ENCODE measurements at places on chromosomes 7 and 10.

DNA sequence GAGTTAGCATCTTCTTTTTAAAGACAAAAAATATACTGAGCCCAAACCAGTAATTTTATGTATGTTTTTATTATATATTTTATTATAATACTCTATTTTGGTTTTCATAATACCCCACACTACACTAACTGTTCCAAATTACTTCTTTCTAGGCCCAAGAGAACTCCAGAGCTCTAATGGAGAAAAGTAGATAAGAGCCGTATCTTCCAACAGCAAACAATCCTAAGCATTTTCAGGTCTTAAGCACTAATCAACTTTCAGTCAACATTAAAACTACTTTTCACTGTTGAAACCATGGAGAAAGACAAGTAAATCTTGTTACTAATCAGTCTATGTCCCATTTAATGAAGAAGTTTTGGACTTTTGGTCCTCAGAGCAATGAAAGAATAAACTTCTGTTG lies 55.1 kb downstream of the JMJD1C start:
- DNase-seq: no peak

DNA sequence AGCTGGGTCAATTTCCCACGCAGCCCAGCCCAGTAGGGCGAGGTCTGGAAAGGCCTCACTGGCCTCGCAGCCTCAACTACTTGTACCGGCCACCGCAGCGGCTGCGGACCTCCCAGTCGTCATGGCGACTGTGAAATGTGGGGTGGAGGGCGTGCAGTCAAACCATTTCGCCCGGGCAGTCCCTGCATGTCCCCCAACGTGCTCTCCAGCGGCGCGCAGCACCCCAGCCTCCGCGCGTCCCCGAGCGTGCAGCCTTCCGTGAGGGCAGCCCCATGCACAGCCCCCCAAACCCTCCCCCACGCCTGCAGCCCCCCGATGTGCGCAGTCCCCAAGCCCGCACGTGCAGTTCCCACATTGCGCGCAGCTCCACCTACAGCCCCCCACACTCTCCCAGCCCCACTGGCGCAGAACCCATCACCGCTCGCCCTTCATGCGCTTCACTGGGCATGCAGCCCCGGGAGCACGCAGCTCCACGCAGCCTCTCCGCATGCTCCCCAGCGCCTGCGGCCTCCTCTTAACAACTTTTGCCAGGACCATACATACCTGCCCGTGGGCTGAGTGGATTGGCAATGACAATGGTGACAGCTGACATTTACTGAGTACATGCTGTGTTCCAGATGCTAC lies 34.5 kb upstream of the SFTPD start:
- DNase-seq: no peak

- no peak for DNase-seq
Measured at GRCh38 chr10:48707472-48707871, 22.8 kb downstream of the WDFY4 start.

- no peak for DNase-seq
Measured at GRCh38 chr10:121369616-121370015, 228.6 kb downstream of the FGFR2 start.

- no peak for DNase-seq
Measured at GRCh38 chr7:12581897-12582296, 11.4 kb downstream of the SCIN start.

GRCh38 chr7:80646083-80646865 lies 7.8 kb downstream of the CD36 start:
- DNase-seq: no peak

DNA sequence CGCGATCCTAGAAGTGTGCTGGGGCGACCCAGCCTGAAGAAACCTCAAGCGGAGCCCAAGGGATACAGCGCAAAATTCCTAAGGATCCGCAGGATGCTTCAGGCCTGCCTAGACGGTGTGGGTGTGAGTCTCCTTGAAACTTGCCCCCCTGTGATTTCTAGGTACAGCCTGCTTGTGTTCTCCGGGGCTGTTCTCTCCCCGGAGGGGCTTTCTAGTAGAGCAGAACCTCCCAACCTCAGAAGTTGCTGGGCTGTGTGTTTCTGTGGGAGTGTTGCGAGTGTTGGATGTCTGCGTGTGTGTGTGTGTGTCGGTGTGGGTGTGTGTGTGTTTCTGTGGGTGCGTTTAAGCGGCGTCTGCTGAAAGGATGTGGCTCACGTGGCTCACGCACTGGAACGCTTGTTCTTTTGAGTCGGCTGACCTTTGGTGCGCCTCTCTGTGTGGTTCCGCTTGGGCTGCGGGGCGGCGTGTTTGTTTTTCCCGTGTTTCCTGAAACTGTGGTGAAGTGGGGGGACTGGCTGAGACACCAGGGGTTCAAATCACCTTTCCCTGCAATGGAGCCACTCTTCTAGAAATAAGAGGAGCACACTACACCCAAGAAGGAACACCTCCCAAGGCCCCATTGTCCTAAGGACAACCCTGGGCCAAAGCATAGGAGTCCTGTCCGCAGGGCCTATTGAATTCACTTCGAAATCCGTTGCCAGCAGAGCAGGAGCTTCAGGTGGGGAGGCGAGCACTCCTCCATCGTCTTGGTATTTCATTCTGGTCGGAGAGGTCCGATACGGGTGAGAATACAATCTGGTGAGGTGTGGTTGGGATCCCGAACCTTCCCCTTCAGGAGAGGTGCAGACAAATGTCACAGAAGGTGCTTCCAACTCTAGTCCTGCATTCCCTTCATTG lies 25.1 kb upstream of the ZNF273 start:
- no peak for DNase-seq

- DNase-seq: no peak
Measured at GRCh38 chr7:77808517-77808916, 9.9 kb downstream of the PHTF2 start.

DNA sequence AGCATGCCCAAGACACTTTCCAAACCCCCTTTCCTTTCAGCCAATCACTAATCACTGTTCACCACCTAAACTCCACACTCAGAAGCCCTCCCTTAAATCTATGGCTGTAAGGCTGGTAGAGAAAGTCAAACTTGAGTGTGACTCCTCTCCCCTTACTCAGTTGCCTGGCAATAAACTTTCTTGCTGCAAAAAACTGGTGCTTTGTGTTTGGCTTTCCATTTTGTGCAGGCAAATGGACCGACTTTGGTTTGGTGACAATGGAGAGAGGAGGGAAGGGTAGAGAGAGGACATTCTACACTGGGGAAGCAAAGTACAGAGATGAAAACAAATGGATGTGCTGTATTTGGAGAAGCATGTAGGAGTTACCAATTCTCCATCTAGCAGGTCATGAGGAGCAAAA lies 84.9 kb downstream of the SLC25A13 start:
- DNase-seq: no peak

DNA sequence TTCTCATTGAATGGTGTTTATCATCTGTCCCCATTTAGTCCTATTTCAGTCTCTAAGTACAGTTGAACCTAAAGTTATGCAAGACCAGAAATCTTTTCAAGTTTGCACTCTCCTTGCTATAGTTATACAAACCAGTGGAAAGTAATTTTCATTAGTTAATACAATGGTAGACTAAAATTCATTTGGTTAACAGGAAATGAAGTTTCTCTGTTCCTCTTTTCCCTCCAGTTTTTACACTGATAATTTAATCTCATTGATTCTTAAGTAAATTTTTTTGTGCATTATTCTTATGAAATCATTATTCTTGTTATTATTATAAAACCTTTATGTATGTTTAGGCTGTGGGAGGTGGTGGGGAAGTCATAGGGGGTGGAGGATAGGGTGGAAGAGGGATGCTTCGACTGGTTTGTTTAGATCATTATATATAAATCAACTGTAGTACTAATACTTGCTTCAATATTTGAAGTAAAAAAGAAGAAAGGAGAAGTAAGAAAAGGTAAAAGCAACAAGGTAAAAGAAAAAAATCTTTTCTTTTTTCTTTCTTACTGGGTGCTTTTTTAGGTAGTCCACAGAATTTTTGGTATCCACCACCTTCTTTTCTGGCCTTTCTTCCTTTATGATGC lies 104.1 kb downstream of the GPR85 start:
- no peak for DNase-seq

DNA sequence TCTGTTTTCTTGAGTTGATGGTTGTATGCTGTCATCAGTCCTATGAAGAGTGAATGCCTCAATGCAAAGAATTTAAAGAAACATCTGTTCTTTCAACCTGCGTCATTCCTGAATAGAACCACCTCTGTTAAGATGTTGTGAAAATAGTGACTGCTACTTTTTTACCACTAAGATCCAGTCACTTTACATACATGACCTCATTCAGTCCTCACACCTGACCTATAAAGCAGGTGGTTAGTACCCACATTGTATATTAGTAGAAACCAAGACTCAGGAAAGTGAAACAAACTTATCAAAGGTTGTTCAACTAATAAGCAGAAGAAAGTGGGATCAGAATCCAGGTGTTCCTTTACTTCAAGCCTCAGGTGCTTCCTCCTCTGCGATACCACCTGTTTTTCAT lies 64.8 kb downstream of the ITGB8 start:
- DNase-seq: no peak

DNA sequence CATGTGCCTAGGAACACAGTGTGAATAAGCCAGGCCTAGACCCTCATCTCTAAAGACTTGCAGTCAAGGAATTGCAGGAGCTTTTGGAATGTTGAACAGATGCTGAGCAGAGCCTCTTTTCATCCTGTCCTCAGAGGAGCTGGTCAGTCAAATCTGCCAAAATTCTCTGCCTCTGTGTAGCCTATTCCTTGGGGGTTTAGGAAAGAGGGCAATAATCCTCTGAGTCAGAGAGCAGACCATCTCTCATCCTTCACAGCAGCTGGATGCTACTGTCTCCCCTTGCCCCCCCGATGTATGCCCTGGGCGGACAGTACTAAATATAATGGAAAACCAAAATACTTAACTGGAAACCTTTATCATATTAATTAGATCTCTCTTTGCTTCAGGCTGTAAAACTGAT lies 52.6 kb downstream of the BICC1 start:
- DNase-seq: no peak

- no peak for DNase-seq
Measured at GRCh38 chr7:98970016-98970615, 91.8 kb downstream of the TRRAP start.

GRCh38 chr10:101892782-101893391 lies 49.3 kb upstream of the KCNIP2 start:
- DNase-seq: no peak

DNA sequence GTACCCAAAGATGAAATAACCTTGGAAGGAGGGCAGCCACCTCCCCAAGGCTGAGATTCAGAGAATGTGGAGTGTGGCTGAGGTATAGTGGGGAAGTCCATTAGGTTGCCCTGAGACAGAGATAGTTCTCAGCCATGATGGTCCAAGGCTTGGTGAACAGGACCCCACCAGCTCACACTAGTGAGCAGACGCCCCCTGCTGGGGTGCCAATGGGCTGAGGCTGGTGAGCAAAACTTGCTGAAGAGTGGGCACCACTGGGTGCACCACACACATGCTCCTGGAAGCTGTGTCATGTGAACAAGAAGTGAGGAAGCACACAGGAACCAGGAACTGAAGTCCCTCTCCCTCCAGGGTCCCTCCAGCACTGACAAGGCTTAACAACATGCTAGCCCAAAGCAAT lies 8.9 kb downstream of the FBXL13 start:
- DNase-seq: no peak

DNA sequence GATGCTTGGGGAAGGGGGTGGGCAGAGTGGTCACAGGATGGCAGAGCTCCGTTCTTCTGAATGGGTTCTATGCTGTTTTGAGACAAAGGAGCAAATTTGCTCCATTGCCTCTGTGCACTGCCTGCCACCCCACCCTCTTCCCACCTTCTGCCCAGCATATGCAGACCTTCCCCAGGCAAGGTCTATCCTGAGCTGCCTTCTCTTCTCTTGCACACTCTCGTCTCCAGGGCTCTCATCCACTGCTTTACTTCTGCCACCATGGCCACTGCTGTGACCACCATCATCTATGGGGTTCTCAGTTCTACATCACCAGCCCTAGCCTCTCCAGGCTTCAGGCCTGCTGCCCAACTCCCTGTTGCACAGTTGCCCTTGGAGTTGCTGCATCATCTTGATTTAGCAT lies 230.4 kb downstream of the TMEM178B start:
- DNase-seq: no peak

- no peak for DNase-seq
Measured at GRCh38 chr7:88452646-88453045, 146.0 kb upstream of the STEAP4 start.

- no peak for DNase-seq
Measured at GRCh38 chr7:45324683-45325237, 167.2 kb downstream of the RAMP3 start.

- DNase-seq: no peak
Measured at GRCh38 chr10:1954300-1954699, 217.0 kb upstream of the ADARB2 start.

- no peak for DNase-seq
Measured at GRCh38 chr7:134654104-134654775, 7.6 kb downstream of the BPGM start.

- DNase-seq: no peak
Measured at GRCh38 chr7:100825215-100825671, 2.1 kb downstream of the EPHB4 start.

DNA sequence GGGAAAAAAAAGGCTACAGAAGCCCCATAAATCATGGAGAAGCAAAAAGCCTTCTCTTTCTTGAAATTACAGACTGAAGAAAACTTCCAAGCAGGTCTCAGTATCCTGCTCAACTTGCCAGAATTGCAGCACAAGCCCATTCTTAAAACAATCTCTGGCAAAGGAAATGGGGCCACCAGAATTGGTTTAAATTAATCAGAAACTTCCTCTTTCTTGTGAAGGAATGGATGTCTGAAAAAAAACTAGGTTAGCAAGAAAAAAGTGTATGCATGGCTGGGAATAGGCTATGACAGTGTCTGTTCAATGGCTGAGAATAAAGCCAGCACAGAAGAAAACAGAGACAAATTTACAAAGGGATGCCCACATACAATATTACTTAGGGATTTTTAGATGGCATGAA lies 59.1 kb downstream of the TFEC start:
- DNase-seq: no peak

GRCh38 chr10:30812018-30812851 lies 182.7 kb upstream of the LYZL2 start:
- DNase-seq: peak; percentile 46

GRCh38 chr7:124857672-124858235 lies 71.9 kb downstream of the POT1 start:
- DNase-seq: no peak

- DNase-seq: no peak
Measured at GRCh38 chr7:23467291-23467805, 2.9 kb downstream of the IGF2BP3 start.

DNA sequence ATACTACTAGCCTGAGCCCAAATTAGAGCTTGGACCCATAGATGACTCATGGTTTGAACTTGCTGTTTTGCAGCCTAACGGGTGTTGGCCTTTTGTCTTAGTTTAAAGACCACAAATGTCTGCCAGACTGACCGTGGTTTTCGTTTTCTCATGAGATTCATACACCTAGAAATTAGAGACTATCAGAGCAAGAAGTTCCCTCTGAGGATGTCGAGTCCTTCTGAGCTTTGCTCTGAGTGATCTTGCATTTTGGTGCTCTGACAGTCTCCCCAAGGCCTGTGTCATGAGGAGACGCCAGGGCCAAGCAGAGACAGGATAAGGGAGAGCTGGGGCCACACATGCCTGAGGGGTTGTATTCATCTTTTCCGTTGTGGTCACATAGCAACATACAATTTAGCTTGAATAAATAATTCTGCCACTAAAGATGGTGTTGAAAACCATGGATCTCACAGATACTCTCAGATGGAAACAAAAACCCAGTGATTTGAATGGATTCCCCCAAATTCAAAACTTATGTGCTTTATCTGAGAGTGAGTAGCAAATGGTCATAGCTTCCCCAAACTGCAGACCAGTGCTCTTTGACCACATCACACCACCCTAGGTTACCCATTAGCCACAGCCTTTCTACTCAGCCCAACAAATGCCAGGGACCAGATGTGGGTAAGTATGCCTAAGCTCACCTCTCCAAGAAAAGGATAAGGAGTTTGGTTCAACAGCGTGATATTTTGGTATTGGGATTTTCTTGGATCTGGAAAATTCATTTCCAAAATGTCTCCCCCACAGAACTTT lies 762.0 kb upstream of the IGFBP3 start:
- DNase-seq: no peak

Data from nucleus accumbens (tissue), 56 donors.